ENCODE measurements at places on chromosomes 7 and 10. TPM values are rescaled to one million over a fixed set of nuclear protein-coding genes. Genes with fewer than 3 reads are reported as not detected.

GRCh38 chr10:62459072-62459471, 84.9 kb downstream of the ZNF365 start:
- no peak for DNase-seq

DNA sequence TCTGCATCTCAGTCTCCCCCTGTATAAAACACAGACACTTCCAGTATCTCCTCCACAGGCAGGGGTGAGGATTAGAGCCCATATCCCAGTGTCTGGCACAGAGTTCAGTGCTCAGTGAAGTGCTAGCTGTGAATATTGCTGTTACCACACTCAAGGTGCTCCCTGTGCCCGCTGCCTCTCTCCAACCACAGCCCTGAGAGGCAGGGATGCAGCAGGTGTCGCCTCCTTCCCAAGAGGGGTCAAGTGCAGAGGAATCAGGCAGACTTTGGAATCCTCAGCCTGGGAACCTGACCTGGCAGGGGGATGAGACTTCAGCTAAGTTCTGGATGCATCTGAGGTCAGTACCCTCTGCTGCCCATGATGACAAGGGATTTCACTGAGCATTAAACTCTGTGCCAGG, 163.1 kb downstream of the GFRA1 start:
- DNase-seq, result no peak

- no peak for DNase-seq
These were observed 417.5 kb downstream of the DPP6 start for GRCh38 chr7:154469652-154470051.

Gene GBX1
- polyA plus RNA-seq, result not detected

- DNase-seq, result no peak
These were observed 116.7 kb downstream of the SLC25A40 start for GRCh38 chr7:87759501-87759900.

DNA sequence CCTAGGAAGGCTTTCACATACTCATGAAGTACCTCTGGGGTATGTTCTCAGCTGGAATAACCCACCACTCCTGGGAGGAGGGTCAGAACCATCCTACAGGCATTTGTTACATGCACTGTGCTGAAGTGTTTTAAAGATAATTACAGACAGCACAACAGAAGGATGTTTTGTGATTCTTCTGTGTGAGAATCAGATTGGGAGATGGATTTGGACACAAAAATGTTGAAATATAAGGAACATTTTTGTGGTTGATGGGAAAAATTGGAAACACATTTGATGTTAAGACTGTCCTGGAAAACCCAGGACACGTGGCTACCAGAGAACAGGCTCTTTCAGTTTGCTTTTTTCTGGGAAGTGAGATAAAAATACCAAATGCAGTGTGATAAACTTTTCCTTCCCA, 61.4 kb downstream of the BICC1 start:
- no peak for DNase-seq

DNA sequence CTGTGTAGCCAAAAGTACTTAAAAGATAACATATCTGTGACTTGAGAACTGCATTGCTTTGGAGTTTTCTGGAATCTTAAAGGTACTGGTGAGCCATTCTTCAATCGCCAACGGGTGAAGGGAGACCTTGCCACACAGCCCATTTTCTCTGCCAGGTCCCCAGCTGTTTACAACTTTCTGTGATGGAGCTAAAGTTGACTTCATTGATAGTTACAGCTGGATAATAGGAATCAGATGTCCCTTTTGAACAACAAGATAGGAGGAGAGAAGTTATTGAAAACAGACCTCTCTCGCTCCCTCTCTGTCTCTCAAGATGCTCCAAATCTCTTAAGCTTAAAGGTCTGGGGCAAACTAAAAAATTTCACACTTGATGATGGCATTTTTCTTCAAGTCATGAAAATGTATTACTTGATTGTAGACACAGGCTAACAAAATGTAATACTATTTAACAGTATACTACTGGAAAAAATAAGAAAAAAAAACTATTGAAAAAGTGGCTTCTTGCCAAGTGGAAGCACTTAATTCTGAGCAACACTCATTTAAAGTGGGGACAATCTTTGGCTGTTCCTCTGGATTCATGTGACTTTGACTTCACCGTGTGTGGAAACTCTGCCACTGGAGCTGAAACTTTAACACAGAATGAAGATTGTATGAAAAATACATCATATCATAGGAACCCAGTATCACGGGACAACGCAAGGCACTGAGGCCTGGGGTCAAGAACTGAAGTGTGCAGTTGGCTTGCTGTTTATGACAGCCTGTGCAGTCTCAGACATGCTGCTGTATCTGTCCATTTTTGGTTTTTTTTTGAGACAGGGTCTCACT, 78.4 kb upstream of the AFAP1L2 start:
- no peak for DNase-seq

All from A549 (cell line).